ENCODE measurements at places on chromosomes 5 and 9.

GRCh38 chr5:177983763-177984583, 12.1 kb downstream of the PROP1 start:
- no peak for DNase-seq

GRCh38 chr5:80760680-80761079, 105.9 kb upstream of the DHFR start:
- no peak for DNase-seq

GRCh38 chr5:131533836-131534235, 101.2 kb downstream of the RAPGEF6 start:
- DNase-seq = no peak

DNA sequence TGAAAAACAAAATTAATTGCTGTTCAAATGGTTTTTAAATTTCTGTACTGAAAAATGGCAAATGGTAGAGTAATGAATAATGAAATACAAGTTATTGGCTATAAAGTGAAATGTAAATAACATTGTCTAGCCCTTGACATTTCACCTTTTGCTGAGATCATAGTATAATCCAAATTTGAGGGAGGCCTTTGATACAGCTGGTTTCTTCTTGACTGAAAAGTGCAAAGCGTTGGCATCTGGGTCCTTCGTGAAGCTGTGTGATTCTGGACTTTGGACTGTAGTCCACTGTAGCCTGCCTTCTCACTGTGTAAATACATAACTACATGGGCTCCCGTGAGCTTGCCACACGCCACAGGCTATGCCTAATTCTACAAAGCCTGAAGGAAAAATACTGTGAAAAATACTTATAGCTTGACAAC, 52.3 kb downstream of the ARHGEF28 start:
- no peak for DNase-seq

DNA sequence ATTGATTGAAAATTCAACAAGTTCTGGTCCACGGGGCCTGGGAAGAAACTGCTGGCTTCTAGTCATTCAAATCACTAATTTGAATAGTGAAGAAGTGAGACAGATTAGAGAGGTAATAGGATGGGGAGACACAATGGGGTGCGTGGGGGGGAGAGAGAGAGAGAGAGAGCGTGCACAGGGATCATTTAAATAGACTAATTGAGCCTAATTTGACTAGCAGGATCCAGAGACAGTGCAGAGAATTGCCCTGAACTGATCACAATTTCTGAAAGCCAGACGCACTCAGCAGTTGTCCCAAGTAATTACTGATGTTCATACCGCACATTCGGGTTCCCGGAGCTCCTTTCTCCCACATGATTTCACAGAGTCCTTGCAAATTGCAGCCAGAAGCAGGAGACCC, 50.3 kb upstream of the C5orf58 start:
- no peak for DNase-seq

- no peak for DNase-seq
Observed at GRCh38 chr9:93491593-93492232, 38.3 kb upstream of the FAM120AOS start.

- DNase-seq = no peak
Observed at GRCh38 chr9:18190671-18191374, 283.1 kb upstream of the ADAMTSL1 start.

- no peak for DNase-seq
Observed at GRCh38 chr5:165139262-165139661, 1633.8 kb downstream of the MAT2B start.

DNA sequence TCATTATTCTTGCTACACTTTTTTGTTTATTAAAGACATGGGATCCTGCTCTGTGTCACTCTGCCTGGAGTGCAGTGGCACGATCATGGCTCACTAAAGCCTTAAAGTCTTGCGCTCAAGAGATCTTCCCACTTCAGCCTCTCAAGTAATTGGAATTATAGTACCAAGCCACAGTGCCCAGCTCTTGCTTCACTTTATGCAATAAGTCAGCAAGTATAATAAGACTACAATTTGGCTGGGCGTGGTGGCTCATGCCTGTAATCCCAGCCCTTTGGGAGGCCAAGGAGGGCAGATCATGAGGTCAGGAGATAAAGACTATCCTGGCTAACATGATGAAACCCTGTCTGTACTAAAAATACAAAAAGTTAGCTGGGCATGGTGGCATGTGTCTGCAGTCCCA, 5.9 kb downstream of the C9orf153 start:
- DNase-seq = no peak

- no peak for DNase-seq
Observed at GRCh38 chr5:108615216-108615615, 132.5 kb upstream of the FER start.

GRCh38 chr5:65812648-65813047, 90.6 kb downstream of the NLN start:
- no peak for DNase-seq

DNA sequence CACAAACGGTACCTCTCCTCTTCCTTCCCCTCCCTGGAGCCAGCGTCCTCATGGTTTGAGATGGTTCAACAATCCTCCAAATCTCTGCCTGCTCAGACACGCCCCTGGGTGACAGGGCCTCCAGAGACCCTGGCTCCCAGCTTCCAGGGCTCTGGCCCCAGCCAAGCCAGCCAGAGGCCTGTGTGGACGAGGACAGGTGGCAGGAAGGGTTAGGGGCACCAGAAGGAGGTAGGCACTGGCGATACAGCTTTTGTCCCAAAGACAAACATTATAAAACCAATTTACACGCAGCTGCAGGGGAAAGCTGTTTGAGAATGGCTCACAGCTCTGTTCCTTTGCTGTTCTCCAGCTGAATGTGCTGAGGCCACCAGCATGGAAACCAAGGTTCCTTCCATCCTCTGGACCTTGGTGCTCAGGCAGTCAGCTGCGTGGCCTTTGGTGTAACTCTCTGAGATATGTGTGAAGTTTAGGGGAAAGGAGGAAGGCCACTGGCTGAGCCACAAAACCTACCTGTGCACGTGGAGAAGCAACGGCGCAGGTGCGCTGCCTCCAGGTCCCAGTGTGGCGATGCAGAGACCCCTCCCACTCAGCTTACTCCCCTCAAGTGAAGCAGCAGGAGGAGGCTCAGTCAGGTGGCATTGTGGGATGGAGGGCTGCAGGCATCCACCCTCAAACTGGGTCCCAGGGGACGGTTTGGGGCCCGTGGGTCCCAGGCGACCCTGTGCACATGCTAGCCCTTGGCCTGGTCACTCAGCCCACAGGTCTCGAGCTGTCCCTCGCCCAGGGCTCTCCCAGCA, 4.3 kb upstream of the QRFP start:
- DNase-seq = no peak

GRCh38 chr5:130386155-130386554, 481.9 kb downstream of the CHSY3 start:
- no peak for DNase-seq

DNA sequence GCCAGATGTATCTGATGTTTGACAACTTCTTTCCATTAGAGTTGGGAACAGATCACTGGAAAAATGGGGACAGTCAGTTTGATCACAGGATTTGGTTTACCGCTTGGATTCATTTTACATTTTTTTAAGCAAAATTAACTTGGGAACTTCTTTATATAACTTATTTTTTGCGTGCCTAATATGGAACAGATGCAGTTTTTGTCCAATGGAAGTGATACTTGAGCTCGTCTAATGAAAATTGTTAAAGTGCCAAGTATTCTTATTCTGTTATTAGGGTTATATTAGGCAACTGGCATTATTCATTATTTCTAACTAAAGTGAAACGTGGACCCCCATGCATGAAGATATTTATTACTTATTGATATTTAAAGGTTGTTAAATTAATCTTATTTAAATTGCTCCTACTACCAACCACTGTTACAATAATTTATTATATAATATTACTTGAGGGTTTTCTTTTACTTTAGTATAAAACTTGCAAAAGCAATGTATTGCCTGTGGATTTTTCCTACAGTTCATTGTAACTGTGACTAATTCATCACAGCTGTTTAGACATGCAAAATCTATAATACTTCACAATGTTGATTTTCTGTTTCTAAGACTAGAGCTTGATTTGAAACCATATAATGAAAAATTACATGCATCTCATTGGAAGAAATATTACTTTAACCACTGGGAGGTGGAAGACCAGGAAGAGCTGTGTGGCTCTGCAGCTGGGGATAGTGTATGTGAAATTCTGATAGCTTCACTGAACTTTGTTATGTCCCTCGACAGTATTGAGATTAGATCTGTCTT, 787.3 kb upstream of the WWC1 start:
- DNase-seq = no peak

DNA sequence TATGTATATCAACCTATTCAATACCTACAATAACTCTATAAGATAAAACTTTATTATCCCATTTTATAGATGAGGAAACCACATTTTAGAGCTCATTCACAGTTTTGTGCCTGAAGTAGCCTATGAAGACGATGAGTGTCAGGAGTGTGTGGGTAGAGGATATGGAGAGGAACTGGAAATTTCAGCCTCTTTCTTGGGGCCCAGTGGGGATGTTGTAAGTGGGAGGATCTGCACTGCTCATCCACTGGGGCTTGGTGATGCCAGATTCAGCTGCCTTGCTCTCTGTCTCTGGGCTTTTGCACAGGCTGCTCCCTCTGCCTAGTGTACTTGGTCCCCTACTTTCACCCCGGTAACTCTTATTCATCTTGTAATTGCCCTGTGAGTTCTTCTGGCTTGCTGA, 194.7 kb downstream of the SREK1 start:
- DNase-seq = no peak

DNA sequence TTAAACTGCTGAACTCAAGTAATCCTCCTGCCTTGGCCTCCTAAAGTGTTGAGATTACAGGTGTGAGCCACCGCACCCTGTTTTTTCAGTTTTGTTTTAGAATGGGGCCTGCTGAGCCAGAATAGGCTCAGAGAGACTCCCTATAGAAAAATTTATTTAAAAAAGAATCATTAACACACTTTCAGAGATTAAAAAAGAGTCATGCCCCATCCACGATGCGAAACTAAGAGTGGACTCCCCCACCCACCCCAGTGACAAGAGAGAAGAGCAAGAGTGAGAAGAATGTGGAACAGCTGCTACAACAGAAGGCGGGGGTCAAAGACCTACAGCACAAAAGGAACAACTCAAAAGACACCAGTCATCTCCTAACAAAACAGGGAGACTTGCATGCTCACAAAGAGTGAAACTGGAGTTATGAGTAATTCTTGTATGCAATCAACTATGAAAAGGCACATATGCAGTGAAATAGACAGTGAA, 47.2 kb downstream of the GLDC start:
- peak; percentile 45 for DNase-seq

DNA sequence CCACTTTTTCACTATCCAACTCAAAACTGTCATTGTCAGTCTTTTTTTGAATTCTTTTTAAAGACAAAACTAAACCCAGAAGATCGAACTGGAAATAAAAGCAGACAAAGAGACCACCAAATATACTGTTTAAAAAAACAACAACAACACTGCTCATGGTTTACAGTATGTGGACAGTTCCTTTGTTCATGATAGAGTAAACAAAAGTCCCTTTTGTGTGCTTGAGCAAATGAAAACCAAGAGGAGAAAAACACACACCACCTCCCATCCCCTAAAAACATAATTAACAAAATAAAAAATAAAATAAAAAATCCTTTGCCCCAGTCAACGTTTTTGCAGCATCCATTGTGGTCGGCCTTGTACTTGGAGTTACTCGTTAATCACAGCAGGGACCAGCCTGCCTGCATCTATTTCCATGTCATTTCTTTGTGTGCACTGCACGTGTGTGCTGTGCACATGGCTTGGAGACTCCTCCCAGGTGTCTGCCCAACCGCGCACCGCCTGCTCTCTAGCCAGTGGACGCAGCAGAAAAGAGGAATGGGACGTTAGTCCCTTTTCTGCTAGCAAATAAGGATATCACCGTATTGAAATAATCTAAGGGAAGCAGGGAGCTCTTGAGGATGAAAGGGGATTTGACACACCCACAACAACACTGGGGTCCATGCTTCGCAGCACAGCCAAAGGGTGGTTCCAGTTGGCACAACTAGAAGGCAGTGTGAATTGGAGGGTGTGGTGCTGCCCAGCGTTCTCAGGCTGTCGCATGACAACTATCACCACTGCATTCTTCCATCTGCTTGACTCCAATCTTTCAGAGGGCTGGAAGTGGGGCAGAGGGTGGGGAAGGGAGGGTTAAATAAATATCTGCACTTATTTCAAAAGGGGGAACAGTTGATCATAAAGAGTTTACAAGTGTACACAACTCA, 130.0 kb downstream of the SEMA6A start:
- DNase-seq = no peak

- no peak for DNase-seq
Observed at GRCh38 chr9:106324591-106325280, 538.2 kb upstream of the ZNF462 start.

GRCh38 chr5:157328277-157328912, 62.5 kb downstream of the CYFIP2 start:
- no peak for DNase-seq

DNA sequence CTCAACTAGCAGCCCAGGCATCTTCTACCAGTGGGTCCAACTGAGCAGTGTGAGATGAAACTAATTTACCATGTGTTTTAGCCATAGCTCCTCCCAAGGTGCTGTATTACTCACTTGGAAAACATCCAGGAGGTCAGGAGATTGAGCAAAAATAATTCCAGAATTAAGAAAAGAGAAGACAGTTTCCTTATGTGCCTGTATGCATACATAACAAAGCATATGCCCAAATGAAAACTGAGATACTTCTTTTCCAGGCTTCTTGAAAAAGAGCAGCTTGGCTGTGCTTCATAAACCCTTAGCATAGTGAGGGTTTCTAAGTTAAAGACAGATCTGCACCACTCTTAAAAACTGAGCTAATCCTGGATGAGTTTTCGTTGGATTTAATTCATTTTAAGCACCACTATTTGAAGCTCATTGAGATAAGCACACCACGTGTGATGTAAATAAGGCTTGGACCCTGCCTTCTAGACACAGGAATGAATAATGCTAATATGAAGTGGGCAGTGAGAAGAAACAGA, 119.4 kb downstream of the ADAMTS12 start:
- DNase-seq = peak; percentile 72

DNA sequence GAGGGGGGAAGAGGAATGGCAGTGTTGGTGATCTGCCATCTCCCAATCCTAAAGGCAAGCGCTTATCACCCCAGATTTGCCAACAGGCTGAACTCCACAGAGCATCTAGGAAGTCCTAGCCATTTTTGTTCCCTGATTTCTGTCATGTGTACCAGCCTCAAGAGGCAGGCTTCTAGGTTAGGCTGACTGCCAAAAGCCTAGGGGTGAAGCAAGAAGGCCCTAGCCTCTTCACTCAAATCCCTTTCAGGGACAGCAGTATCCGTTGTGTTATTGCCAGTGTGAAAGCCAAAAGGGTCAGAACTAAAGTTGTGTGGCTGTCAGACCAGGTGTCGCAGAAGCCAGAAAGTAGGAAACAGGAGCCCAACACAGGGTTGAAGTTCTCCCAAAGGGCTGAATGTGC, 14.7 kb downstream of the IGIP start:
- DNase-seq = no peak

DNA sequence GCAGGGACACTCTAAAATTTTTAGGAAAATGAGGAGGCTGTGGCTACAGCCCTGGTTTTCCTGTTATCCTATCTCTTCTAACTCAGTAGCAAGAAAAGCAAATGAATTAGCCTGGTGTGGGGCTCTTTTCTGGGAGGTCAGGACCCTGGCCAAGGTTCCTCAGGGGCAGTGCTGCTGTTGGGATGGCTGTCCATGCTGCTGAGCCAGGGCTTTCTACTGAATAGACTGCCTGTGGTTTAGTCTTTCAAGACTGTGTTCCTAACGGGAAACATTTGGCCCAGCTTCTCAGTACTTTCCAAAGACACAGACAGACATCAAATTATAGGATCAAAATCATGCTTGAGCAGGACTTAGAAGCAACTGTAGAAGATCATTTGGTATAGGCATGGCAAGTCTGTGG, 18.1 kb downstream of the TNC start:
- no peak for DNase-seq

GRCh38 chr9:114149765-114150340, 5.5 kb upstream of the COL27A1 start:
- DNase-seq = no peak
